A673 (cell line): ENCODE measurements at places on chromosomes 7 and 10. TPM values are rescaled to one million over a fixed set of nuclear protein-coding genes. Genes with fewer than 3 reads are reported as not detected.
A peak's percentile ranks its signal among the peaks of the same experiment; 100 is the strongest.

Gene SYCE1
- total RNA-seq, result not detected in 2 replicates

Gene SPOCK2
- 0.11 and 0.32 TPM in 2 replicates for total RNA-seq

Gene CNPY1
- total RNA-seq, result not detected in 2 replicates

Gene WDR37
- 12.6 and 15.5 TPM in 2 replicates for total RNA-seq

DNA sequence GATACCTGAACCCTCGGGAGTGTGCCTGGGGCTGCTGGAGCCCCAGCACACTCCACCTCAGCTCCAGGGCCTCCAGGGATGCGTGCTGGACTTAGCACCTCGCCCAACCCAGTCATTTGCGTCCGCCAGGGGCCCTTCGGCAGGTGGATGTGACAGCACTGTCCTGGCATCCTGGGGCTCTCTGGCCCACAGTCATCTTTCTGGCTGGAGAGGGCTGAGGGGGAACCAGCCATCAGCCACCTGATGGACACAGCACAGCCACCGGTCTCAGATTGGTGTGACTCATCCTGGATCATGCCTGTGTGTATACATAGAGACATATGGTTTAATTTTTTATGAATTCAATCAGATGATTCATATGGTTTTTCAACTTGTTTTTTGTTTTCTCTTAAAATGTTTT is 11.1 kb downstream of the ZNF775 start:
- DNase-seq, result no peak

DNA sequence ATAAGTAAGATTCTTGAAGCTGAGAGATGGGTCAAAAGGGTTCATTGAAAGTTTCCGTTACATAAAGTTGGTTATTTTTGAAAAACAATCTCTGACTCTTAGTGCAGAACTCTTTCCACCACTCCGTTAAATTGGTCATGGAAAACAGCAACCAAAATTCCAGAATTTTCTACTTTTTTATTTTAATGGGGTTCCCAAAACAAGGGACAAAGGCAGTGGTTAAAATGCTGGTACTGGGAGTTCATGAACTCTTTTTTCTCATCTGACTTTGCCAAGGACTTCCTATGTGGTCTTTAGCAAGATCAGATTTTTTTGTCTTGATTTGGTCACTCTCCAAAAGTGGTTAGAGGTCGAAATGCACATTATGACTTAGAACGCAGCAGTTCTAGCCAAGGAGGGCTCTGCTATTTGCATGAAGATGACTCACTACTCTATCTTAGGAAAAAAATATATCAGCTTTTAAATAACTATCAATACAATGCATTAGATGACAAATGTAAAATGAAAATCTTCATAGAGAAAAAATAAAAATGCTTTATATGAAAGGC is 145.7 kb downstream of the REEP3 start:
- no peak for DNase-seq

DNA sequence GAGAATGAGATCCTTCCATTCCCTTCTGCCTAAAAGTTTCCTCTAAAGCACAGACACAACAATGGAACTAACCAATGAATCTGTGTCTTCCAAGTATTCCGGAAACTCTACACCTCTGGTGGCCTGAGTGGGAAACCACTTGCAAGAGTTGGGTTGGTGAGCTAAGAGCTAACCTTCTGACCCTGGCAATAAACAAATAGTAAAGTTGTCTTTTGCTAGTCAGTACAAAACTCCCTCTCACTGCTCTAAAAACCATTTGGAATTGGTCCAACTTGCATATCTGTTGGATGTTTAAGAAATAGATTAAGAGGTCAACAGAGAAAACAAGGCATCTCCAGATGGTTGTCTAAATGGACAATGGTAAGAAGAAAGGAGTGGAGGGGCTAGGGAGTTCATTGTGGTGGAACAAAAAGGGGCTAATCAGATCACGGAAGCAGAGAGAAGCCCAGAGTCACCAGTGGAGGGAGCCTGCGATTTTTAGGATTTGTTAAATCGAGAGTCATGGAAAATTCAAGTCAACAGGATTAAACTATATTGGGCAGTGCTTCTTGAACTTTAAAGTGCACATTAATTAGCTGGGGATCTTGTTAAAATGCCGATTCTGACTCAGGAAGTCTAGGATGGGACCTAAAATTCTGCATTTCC is 192.3 kb downstream of the EVX1 start:
- DNase-seq, result no peak

GRCh38 chr7:11732207-11732606 is 99.8 kb downstream of the THSD7A start:
- no peak for DNase-seq

DNA sequence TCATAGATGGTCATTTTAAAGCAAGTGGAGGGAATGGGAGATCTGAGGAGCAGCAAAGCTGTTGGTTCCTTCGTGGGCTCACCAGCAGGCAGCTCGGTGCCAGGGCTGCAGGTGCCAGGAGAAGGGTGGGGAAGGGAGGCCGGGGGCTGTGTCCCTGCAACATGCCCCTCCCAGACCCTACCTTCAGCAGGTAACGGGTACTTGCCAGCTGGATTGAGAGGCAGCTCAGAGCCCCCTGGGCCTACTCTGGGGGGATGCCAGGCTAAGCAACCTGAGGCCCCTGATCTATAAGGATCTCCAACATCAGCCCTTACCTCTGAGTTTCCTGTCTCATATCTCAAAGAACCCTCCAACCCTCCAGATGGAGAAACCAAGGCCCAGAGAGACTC is 173.3 kb downstream of the NEURL1 start:
- no peak for DNase-seq

DNA sequence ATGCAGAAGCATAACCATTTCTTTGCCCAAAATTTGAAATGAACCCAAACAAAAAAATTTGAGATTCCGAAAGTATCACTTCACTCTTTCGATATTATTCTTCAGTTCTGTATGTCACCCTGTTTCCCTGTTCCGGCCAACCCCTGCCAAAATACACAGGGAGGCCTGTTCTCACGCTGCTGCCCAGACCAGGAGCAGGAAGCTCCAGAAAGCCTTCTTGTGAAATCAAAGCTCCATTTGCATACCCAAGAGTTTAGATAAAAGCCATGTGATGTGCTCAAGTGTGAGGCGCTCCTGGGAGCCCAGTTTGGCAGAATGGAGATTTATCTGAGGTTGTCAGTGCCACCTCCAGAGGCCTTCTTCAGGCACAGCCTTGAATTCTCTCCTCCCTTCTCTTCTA is 236.2 kb downstream of the FGFR2 start:
- peak; percentile 1 for DNase-seq

DNA sequence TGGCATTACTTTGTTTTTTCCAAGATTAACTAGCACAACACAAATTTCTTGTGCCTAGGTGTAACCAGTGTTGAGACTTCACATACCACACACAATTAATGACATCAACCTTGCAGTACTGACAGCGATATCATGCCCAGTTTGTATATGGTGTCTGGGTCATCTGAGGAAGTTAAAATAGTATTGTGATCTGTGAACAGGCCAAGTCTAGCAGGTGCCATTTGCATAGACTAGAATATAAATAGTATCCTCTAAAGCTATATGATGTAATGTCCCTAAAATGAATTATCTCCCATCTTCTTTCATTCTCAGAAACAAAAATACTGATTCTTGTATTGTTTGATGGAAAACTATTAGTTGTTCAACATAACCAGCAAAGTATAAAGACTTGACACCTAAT is 175.8 kb upstream of the KAT6B start:
- DNase-seq, result no peak

DNA sequence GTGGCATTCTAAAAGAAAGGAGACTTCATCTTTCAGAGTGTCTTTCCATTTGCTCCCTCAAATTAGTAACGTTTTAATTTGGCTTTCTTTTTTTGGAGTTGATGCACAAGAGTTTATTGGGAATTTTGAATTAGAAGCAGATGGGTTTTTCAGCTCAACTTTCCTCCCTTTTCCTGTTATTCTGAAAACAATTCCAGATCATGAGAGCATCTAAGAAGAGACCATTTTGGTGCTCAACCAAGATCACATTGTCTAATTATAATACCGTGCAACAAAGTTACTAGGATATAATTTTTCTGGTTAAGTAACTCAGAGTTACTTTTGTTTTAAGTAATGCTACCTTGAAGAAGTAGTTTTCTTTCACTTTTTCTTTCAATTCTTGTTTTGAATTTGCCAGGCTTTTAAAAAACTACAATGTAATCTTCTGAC is 396.6 kb upstream of the KLF6 start:
- DNase-seq, result no peak

- DNase-seq, result no peak
Measured at GRCh38 chr10:94217411-94217810, 145.3 kb downstream of the NOC3L start.

- DNase-seq, result peak; percentile 58
Measured at GRCh38 chr7:64959072-64959747, 31.6 kb downstream of the ZNF117 start.

- no peak for DNase-seq
Measured at GRCh38 chr7:15863951-15864625, 177.6 kb upstream of the MEOX2 start.

GRCh38 chr10:24278176-24278889 is 69.4 kb downstream of the KIAA1217 start:
- DNase-seq, result no peak
